ENCODE measurements at places on chromosomes 1 and 21. TPM values are rescaled to one million over a fixed set of nuclear protein-coding genes. Genes with fewer than 3 reads are reported as not detected.

The SUCO gene
- 31.3 TPM for total RNA-seq

The KIAA0319L gene
- total RNA-seq = 44.3 TPM

The KANK4 gene
- not detected for total RNA-seq

The C4BPA gene
- total RNA-seq = not detected

The GPA33 gene
- 5.2 TPM for total RNA-seq

The TCEANC2 gene
- 13.8 TPM for total RNA-seq

The INKA2 gene
- total RNA-seq = 3.9 TPM

The NEK2 gene
- total RNA-seq = 36.8 TPM

The CA14 gene
- total RNA-seq = not detected

Data from activated T-cell treated with anti-CD3 and anti-CD28 coated beads, Interleukin-2, amount 50 U/mL, for 72 hours (primary cell).